HTR-8/SVneo (cell line): ENCODE measurements at places on chromosomes 1 and 21.
A peak's percentile ranks its signal among the peaks of the same experiment; 100 is the strongest.

DNA sequence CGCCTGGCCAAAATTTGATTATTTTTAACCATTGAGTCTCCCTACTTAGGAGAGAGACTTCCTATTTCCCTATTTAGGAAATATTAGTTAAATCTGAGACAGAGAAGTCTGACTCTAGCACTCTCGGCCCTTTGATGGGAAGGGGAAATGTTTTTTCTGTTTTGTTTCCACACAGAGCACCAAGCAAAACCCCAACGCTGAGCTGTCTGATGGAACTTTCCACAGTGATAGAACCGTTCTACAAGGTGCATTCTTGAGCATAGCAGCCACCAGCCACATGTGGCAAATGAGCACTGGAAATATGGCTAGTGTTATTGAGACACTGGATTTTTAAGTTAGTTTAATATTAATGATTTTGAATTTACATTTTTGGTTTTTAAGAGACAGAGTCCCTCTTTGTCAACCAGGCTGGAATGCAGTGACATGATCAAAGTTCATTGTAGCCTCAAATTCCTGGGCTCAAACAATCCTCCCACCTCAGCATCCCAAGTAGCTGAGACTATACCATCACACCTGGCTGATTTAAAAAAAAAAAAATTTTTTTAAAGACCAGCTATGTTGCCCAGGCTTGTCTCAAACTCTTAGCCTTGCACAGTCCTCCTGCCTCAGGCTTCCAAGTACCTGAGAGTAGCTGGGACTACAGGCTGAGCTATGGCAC lies 77.3 kb upstream of the GALNT2 start:
- no peak for DNase-seq

DNA sequence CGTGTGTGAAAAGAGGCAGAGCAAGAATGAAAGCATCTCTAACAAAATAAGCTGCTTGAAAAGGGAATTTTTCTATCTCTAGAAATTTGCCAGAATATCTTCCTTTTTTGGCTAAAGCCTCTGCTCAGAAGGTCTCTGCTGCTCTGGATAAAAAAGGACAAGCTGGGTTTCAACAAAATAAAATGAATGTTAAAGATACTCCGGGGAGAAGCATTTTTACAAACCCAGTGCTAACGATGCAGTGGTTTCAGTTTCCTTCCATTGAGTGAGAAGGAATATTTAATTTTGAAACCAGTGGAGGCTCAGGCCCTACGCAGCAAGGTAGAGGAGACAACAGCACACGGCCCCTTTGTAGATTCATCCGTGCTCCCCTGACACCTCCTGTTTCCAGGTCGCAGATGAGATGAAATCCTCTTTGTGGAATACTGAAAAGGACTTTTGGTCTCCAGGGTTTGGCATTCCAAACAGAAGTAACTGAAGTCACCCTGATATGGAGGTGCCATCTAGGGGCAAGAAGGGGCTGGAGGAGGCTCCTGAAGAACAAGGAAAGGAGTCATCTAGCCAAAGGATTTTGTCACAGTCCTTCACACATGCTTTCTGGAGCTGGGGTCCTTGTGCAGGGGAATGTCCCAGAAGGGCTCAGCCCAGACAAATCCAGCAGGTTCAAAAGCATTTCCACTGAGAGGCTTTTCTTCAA lies 65.7 kb upstream of the SYT6 start:
- peak; percentile 11 for DNase-seq

GRCh38 chr1:110547017-110547416 lies 28.0 kb upstream of the KCNA10 start:
- DNase-seq, result no peak

GRCh38 chr1:101069158-101069557 lies 43.6 kb upstream of the DPH5 start:
- no peak for DNase-seq

DNA sequence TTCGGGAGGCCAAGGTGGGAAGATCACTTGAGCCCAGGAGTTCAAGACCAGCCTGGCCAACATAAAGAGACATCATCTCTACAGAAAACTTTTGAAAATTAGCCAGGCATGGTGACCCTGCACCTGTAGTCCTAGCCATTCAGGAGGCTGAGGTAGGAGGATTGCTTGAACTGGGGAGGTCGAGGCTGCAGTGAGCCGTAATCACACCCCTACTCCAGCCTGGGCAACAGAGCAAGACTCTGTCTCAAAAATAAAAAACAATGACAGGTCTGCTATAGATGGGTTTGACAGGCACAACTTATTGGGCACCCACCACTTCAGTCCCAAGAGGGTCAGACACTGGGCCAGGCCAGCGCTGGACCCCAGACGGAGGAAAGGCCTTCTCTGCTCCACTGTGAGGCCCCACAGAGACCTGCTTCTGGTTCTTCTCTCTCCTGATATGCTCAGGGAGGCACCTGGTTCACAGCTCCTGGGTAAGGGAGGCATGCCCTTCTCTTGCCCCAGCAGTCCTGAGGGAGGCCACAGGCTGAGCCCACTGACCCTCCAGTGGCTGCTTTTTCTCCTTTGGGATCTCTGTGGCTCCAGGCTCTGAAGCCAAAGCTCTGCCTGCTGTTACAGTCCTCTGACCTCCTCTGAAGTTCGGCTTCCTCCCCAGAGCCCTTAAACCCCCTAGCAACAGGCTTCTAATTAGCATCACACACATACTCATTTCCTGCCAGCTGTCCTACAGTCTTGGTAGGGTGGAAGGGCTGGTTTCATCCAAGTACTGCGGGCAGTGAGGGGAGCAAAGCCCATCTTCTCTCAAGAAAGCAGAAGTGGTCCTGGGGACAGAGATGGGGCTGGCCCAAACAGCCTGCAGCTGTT lies 14.4 kb downstream of the S100A16 start:
- DNase-seq, result no peak

DNA sequence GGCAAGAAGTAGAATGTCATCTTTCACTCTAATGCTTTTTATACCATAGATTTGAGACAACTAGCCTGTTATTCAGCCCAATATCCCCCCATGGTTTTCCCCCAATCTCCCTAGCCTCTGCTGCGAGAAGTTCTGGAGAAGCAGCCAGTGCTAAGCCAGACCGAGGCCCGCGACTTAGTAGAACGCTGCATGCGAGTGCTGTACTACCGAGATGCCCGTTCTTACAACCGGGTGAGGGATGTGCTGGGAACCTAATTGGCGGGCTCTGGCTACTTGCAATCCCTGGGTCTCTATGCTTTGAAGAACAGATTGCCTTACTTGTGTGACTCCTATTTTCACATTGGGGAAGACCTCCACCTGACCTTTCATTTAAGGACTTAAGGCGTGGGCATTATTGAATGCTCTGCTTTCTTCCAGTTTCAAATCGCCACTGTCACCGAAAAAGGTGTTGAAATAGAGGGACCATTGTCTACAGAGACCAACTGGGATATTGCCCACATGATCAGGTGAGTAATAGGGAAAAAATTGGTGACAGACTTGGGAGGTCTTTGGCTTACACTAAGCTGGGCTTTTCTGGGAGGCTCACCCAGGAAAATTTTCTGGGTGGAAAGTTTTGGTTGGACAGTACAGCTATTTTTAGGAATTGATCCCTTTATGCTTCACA lies 1.9 kb downstream of the PSMB4 start:
- no peak for DNase-seq

GRCh38 chr1:154342132-154342531 lies 16.8 kb downstream of the ATP8B2 start:
- no peak for DNase-seq

DNA sequence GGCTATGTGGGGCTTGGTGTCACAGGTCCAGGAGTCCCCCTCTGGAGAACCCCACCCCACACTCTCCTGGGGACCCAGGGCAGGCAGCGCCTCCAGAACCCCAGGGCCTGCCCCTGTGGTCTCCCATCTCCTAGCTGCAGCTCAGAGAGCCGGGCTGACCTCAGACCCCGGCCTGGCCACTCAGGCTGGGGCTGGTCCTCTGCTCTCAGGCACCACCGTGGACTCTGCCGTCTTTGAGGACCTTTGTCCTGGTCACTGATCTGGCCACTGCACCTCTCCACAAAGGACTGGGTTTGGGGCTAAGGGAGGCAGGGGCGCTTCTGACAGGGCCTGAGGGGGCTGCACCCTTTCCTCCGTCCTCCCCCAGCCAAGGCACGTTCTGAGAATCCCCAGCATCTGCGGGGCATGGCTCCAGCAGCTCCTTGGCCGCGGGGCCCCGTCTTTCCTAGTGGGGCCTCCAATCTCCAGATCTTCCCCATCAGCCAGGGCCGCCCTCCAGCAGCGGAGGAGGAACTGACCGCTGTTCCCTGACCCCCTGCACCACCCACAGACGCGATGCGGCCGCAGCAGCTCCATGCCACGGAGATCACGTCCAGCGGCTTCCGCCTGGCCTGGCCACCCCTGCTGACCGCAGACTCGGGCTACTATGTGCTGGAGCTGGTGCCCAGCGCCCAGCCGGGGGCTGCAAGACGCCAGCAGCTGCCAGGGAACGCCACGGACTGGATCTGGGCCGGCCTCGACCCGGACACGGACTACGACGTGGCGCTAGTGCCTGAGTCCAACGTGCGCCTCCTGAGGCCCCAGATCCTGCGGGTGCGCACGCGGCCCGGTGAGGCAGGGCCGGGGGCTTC lies 3.3 kb downstream of the VWA1 start:
- no peak for DNase-seq

- DNase-seq, result no peak
Measured at GRCh38 chr1:234836776-234837357, 226.9 kb upstream of the IRF2BP2 start.

DNA sequence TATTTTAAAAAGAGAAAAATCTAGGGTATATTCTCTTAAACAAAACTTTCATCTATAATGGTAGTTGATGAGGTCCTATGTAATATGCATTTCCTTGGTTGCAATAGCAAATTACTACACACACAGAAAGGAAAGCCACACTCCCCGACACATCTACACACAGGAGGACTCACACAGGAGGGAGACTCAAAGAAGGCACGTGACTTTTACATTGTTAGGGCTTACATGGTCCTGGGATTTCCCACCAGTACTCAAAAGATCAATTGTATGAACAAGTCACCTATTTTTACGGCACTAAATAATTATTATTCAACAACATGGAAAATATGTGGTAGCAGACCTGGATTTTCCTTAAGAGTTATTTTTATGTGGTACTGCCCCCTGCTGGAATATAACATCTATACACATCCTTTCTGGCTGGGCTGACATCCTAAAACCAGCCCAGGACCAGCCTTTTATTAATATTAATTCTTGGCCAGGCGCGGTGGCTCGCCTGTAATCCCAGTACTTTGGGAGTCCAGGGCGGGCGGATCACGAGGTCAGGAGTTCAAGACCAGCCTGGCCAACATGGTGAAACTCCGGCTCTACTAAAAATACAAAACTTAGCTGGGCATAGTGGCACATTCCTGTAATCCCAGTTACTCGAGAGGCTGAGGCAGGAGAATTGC lies 33.9 kb upstream of the LGALS8 start:
- peak; percentile 72 for DNase-seq

DNA sequence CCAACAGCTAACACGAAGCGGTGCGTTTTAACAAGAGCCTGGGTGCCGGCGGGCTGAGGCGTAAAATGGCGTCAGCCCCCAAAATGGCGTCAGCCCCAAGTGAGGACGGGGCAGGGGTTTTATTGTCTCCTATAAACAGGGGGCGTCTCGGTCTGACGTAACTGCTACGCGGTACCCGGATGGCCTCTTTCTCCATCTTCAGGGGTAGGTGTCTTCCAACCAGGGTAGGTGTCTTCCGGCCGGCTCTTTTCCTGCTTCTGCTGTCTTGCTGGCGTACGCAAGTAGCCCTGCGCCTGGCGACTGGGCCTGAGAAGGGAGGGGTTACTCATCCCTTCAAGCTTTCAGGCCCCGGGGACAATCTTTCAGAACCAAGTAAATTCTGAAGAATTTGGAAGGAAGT lies 45.3 kb downstream of the LGR6 start:
- DNase-seq, result no peak

DNA sequence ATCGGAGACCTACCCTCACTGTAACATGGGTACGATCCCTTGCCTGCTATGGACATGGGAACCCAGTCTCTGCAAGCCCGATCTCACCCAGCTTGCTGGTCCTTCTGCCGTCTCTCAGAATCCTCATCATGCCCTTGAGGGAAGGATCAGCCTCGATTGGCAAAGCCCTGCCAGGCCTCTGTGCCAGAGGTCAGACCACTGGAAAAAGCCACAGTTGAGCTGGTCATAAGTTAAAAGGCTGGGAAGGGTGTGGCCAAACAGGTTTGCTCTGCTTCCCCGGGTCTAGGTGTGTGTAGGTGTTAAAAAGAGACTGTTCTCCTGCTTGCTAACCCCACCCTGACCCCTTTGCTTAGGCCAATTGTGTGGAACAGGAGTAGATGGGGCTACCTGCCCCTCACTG lies 19.5 kb upstream of the PADI3 start:
- no peak for DNase-seq

GRCh38 chr1:67169496-67169895 lies 3.2 kb downstream of the IL23R start:
- no peak for DNase-seq

- no peak for DNase-seq
Measured at GRCh38 chr1:223066415-223066814, 76.6 kb downstream of the TLR5 start.

DNA sequence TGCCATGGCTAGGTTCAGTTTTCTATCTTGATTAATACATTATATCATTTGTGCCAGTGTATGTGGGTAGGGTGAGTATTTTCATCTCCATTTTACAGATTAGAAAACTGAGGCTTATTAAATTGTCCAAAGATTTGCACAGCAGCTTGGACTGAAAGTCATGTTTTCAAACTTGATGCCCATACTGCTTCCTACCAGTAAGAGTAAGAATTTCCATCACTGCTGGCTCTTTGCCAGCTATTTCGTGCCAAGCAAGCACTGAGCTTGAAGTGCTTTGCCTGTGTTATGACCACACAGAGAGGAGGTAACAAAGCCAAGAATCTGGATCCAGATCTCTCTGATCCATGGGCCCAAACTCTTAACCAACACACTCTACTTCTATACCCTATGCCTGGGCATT lies 295.0 kb downstream of the VAV3 start:
- DNase-seq, result no peak

GRCh38 chr21:36693489-36694030 lies 5.4 kb upstream of the SIM2 start:
- DNase-seq, result no peak

GRCh38 chr1:235313262-235313661 lies 14.7 kb downstream of the ARID4B start:
- DNase-seq, result no peak

GRCh38 chr1:29896300-29896699 lies 660.0 kb downstream of the PTPRU start:
- DNase-seq, result no peak

DNA sequence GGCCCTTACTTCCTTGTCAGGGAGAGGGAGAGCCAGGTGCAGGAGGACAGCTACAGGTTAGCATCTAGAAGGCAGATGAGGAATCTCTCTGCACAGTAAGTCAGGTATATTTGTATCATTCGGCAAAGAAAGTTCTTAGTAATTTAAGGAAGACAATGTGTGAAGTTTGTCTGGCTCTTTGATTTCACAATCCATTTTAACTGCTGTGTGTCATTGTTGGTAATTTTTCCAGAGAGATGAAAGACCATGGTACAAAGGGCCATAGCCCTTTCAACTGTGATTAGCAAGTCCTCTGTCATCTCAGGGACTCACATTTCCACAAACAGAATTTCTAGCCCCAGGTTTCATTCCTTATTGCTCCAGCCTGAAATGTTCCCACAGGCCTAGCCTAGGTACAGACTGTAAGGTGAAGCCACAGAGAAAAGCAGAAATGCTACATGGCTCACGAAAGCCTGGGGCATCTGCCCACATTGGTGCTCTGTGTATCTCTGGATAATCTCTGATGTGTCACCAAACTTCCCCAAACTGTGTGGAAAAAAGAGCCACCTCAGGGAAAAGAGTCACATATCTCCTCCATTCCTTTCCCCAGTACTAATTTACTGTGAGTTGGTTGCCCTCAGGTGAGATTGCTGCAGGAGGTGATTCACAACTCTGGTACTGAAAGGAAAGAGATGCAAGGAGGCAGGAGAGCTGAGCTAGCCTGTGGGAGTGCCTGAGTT lies 70.6 kb downstream of the SYT6 start:
- DNase-seq, result no peak

- DNase-seq, result no peak
Measured at GRCh38 chr1:109935451-109935900, 24.8 kb downstream of the CSF1 start.
